ENCODE measurements at places on chromosomes 4 and X.
A peak's percentile ranks its signal among the peaks of the same experiment; 100 is the strongest.

GRCh38 chr4:105164548-105164947 lies 17.9 kb downstream of the TET2 start:
- DNase-seq = no peak

GRCh38 chr4:10296730-10297129 lies 160.5 kb downstream of the ZNF518B start:
- peak; percentile 100 for DNase-seq

GRCh38 chrX:31366041-31366440 lies 294.2 kb upstream of the FTHL17 start:
- DNase-seq = no peak

GRCh38 chrX:81338924-81339323 lies 137.0 kb downstream of the SH3BGRL start:
- no peak for DNase-seq

GRCh38 chrX:24081661-24082154 lies 27.0 kb downstream of the EIF2S3 start:
- peak; percentile 79 for DNase-seq

GRCh38 chr4:93433840-93434239 lies 394.7 kb upstream of the ATOH1 start:
- DNase-seq = no peak

GRCh38 chrX:46601283-46601682 lies 27.7 kb downstream of the CHST7 start:
- DNase-seq = peak; percentile 85

- no peak for DNase-seq
Measured at GRCh38 chr4:3704669-3705068, 61.5 kb upstream of the ADRA2C start.

GRCh38 chr4:74098427-74098994 lies 484 bp downstream of the CXCL2 start:
- no peak for DNase-seq

DNA sequence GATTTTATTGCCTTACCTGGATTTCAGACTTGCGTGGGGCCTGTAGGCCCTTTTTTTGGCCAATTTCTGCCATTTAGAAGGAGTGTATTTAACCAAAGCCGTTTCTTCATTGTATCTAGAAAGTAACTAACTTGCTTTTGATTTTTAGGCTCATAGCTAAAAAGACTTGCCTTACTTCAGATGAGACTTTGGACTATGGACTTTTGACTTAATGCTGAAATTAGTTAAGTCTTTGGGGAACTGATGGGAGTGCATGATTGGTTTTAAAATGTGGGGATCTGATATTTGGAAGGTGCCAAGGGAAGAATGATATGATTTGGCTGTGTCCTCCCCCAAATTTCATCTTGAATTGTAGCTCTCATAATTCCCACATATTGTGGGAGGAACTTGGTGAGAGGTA lies 7.7 kb upstream of the UGT2B10 start:
- no peak for DNase-seq

GRCh38 chr4:35166466-35166865 lies 1077.8 kb downstream of the ARAP2 start:
- DNase-seq = no peak

- no peak for DNase-seq
Measured at GRCh38 chr4:30536231-30536630, 183.9 kb upstream of the PCDH7 start.

GRCh38 chr4:183329954-183330742 lies 7.9 kb upstream of the CLDN24 start:
- DNase-seq = no peak

- no peak for DNase-seq
Measured at GRCh38 chrX:53305996-53306937, 24.9 kb upstream of the IQSEC2 start.

- no peak for DNase-seq
Measured at GRCh38 chr4:48180234-48180633, 46.2 kb upstream of the TXK start.

- DNase-seq = peak; percentile 83
Measured at GRCh38 chrX:41634284-41634683, 54.5 kb upstream of the GPR34 start.

- no peak for DNase-seq
Measured at GRCh38 chrX:85375333-85375738, 4.1 kb downstream of the POF1B start.

DNA sequence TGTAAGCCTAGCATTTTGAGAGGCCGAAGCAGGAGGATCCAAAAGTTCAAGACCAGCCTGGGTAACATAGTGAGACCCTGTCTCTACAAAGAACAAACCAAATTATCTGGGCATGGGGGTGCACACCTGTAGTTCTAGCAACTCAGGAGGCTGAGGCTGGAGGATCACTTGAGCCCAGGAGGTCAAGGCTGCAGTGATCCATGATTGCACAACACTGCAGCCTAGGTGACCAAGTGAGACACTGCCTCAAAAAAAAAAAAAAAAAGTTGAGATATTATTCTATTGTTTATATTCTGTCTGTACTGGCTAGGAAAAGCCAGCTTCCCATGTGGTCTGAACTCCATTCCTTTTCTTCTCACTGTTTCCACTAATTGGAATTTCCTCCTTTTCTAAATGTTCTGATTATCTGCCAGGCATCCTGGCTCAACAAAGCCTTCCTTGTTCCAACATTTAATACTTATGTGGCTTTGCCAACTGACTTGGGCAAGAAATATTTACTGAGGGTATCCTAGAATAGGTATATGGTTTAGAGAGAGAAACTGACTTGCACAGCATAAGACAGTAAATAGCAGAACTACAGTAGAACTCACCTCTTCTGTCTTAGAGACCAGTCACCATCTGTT lies 175.2 kb upstream of the ADAMTS3 start:
- peak; percentile 34 for DNase-seq

DNA sequence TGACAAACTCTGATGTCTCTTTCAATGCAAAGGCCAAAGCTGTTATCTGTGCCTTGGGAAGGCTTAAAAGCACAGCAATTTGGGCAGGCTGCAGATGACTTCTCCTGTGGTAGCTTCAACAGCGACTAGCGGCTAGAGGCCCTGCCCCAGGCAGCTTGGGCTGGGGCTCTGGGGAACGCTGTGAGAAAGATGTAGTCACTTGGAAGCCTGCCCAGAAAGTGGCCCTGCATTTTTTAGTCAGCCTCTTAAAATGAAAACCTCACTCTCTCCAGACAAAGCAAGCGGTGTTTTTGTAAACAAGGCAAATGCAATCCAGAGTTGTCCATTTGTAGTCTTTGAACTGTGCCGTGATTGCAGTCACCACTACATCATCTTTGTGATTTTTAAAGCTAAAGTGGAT lies 27.5 kb downstream of the PCYT1B start:
- DNase-seq = peak; percentile 2

DNA sequence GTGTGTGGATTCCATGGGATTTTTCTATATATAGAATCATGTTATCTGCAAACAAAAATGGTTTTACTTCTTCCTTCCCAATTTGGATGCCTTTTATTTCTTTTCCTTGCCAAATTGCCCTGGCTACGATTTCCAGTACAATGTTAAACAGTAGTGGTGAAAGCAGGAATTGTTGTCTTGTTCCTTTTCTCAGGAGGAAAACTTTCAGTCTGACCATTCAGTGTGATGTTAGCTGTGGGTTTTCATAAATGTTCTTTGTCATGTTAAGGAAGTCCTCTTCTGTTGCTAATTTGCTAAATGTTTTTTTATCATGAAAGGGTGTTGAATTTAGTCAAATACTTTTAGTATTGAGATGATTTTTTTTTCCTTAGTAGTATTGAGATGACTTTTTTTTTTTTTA lies 10.9 kb downstream of the SAP30 start:
- peak; percentile 38 for DNase-seq

DNA sequence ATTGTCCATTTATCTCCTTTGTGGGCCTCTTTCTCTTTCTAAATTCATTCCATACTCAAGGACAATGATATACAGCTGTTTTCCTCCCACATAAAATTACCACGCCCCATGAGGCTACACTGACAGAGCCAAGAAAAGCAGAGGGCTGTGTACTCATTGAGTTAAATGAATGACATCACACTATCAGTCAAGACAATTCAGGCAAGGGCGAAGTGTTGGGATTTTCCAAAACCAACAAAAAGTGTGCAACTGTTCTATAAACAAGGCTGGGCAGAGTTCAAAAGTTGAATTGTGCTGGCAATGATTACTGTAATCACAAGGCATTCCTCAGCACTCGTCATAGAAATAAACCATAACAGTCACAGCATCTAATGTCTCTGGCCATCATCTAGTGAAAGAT lies 799.6 kb upstream of the DIAPH2 start:
- DNase-seq = no peak

- no peak for DNase-seq
Measured at GRCh38 chr4:161186012-161186411, 977.8 kb downstream of the FSTL5 start.

- DNase-seq = no peak
Measured at GRCh38 chr4:80507507-80507906, 172.0 kb downstream of the CFAP299 start.

DNA sequence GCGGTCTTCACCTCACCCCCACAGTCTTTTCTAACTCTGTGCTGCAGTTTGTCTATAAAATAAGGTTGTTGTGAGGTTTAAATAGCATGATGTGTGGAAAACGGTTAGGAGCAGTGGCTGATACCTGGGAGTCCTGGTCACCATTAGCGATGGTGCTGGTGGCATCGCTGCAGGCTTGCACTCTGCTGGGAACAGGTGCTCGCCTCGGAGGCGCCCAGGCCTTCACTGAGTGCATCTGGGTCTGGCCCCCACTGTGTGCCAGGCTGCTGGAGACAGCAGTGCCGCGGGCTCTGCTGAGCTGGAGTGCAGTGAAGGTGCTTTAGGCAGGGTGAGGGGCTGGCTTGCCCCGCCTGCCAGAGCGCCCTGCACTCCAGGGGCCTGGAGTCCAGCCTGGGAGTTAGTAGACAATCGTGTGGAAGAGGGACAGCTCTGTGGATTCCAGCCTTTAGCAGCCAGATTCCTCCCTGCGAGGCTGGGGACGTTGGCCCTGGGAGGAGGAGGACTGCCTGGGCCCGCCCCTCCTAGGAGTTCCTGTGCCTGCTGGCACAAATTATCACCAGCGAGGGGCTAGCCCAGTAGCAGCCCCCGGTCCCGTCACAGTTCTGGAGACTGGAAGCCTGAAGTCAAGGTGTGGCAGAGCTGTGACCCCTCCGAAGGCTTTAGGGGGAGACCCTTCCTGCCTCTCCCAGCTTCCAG lies 7.3 kb downstream of the RGS12 start:
- no peak for DNase-seq

- DNase-seq = peak; percentile 56
Measured at GRCh38 chr4:158817562-158818296, 48.9 kb downstream of the FNIP2 start.

DNA sequence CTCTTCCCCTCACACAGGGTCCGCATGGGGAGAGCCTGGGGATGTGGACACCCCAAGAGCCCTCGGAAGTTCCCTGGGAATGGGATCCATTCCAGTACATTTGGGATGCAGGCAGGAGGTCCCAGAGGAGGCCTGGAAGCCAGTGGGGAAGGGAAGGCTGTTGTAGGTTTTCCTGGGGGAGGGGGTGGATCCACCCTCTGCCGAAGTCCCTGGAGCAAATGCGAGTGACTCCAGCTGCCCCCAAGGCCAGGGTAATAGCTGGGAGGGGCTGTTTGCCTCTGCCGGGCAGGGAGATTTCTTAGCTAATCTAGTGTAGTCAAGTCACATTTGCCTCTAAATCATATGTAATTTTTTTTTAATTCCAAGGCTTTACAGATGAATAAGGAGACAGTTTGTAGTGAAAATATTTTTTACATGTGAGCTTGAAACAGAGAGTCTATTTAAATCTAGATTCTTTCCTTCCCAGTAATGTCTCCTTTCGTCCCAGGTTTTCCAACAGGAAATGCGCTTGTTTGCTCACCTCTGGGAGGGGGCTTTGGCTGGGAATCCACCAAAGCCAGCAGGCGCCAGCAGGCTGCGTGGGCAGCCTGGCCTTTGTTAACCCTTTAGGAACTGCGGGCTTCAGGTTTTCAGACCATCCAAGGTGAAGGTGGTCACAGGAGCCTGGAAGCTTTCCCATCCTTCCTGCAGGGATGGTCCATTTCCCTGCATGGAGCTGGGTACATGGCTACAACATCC lies 26.8 kb downstream of the SH3TC1 start:
- DNase-seq = no peak

DNA sequence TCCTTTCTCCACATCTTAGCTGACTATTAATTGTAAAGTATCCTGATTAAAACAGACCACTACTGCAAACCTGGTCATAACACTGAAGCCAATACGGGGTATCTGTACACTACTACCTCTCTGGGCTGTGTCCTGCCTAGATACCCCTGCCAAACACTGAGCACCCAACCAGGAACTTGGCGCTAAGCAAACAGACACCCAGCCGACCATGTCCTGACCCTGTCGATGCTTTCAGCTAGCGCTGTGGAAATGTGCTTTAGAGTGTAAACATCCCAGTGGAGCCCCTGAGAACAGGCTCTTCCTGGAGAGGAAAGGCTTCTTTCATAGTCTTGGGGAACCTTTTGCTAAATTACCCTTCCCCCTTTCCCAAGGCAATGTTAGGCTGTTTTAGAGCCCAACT lies 52.9 kb downstream of the CCNG2 start:
- no peak for DNase-seq

DNA sequence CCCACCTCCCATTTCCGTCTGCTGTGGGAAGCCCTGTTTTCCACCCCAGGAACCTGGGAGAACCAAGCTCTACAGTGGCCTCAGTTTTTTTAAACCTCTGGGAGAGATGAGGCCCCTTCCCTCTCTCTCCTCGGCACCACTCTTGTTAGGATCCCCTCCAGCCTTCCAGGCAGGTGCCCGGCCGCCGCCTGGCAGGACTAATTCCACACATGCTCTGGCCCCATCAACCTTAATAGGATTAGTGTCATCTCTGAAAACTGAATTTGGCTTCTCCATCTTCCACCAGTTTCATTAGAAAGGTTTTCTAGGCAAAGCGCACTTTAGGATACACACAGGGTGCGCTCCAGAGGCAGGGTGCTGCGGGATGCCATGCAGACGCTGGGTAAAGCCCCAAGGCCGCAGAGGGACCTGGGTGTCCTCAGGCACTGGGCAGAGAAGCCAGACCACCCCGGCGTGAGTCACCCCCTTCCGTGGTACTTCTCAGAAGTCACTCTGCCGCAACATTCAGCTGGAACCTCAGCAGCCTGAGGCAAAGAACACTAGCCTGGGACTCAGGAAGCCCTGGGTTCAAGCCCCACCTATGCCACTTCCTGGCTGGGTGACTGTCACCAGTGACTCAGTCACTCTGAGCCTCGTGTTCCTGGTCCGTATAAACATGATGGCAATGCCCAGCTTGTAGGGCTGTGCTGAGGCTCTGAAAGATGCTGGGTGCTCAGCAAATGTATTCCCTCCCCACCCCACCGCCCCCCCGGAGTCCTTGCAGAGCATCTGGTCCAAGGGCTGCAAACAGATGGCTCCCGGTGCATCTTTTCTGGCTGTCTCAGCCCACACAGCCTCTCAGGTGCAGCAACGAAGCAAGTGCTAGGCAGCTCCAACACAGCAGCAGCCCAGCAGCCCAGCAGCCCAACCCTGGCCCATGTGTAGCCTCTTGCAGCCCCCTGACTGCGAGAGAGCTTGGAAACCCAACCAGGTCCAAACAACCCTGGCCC lies 29.1 kb downstream of the PPP2R2C start:
- no peak for DNase-seq

GRCh38 chr4:92189146-92189545 lies 114.6 kb upstream of the GRID2 start:
- no peak for DNase-seq

DNA sequence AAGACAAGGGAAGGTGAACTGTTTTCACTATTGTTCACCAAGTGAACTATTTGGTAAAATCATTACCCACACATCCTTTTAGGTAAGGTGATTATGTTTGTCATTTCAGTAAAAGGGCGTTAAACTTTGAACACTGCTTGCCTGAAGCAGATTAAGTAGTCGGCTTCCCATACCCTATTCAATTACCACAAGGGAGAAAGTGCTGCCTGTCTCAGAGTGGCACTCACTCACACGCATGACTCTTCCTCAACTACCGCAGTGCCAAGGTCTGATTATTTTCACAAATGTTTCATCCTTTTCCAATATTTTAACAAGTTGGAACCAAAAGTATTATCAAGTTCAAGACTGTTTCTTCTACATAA lies 11.0 kb downstream of the VEGFC start:
- peak; percentile 43 for DNase-seq
